Stromal cell of bone marrow (primary cell): ENCODE measurements at places on chromosomes 12 and 14.

DNA sequence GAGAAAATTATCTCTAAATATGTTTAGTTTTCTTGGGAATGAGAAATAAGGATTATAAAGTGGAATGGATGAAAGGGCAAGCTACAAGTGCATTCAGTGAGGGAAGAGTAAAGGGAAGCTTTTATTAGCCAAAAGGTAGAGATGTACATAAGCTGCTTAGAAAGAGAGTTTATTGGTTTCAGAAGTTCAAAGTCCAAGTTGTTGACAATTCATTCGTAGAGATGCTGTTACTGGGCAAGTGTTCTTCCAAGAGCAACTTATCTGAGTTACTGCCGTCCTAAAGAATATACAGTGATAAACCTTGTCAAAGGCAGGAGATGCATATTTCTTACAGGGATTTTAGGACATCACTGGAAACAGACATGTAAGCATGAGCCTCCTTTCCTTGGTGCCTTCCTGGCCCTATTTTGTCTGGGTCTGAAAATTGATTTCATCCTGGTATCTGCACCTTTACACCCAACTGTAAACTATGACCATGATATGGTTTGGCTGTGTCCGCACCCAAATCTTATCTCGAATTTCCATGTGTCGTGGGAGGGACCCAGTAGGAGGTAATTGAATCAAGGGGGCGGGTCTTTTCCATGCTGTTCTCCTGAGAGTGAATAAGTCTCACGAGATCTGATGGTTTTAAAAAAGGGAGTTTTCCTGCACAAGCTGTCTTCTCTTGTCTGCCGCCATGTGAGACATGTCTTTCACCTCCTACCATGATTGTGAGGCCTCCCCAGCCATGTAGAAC, 46.8 kb downstream of the TRMT5 start:
- no peak for DNase-seq

GRCh38 chr14:31556191-31556590, 5.0 kb upstream of the NUBPL start:
- DNase-seq = no peak

GRCh38 chr12:104314242-104314614, 10.7 kb downstream of the EID3 start:
- DNase-seq = no peak

DNA sequence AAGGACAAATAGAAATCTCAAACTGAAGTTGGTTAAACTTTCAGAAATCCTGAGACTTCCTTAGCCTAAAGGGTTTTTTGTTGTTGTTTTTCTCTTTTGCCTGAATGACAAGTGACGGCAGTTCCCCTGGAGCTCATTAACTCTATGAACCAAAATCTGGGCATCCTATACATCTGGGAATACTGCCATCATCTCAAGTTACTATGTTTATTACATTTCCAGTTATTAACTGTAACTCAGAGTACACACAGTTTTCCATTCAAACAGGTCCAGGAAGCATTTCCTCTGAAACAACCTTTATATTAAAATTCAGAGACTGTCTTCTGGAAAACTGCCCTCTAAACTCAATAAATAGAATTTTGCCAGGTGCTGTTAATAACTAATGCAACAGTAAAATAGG, 55.6 kb upstream of the CDKL1 start:
- no peak for DNase-seq

- DNase-seq = no peak
These were observed 38.0 kb upstream of the RAP1B start for GRCh38 chr12:68572661-68573060.

DNA sequence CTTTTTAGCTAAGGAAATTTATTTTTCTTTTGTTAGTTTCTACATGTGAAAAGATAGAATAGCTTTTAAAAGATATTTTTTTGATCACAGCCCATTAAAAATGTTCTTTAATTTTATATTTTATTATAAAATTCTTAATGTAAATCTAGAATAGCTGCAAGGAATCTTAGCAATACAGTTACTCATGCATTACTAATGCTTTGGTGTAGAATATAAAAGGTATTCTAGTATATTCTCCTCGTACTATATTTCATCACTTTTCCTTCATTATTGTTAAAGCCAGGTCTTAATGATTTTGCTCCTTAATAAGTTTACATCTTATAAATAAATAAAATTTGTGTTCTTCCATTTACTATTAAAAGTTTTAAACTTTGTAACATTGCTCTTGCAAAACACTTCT, 82.6 kb downstream of the MNAT1 start:
- no peak for DNase-seq
